ENCODE measurements at places on chromosomes 11 and 22. TPM values are rescaled to one million over a fixed set of nuclear protein-coding genes. Genes with fewer than 3 reads are reported as not detected.
A peak's percentile ranks its signal among the peaks of the same experiment; 100 is the strongest.

DNA sequence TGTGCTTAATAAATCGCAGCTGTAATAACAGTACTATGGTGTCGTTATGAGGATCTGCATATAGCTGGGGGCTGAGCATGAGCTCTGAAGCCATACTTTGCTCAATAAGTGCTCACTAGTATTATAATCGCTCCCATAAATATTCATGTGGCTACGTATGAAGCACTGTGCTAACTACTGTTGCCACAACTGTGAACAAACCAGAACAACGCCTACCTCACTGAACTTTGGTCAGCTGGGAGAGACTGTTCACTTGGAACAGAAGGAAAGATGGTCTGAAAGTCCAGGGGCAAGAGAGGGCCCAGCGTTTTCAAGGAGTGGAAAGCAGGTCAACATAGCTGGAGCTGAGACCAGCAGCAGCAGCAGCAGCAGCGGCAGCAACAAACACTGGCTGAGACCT is 141.6 kb downstream of the EFCAB6 start:
- no peak for DNase-seq

DNA sequence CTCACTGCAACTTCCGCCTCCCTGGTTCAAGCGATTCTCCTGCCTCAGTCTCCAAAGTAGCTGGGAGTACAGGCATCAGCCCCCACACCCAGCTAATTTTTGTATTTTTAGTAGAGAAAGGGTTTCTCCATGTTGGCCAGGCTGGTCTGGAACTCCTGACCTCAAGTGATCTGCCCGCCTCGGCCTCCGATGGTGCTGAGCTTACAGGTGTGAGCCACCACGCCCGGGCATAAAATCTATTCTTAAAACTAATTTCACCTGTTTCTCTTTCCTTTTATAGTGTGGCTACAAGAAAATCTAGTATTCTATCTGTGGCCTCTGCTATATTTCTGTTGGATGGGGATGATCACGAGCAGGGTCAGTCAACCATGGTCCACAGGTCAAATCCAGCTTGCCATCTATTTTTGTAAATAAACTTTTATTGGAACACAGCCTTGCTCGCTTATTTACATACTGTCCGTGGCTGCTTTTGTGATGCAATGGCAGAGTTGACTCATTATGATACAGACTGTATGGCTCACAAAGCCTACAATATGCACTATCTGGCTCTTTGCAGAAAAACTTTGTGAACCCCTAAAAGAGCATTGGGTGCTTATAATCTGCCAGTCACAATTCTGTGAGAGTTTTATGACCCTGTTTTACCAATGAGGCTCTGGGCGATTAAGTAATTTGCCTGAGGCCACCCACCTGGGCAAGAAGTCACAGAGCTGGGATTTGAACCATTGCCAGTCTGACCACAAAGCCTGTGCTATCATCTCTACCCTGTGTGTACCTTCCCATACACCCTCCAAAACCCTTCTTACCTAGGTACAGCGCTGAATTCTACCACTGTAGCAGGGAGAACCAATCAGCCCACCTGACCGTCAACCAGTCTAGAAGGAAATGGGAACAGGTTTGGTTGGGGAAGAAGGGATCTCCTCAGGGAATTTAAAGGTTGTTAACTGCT is 28.3 kb downstream of the SLC1A2 start:
- DNase-seq, result no peak

C1QTNF4 gene
- 17.7 TPM for total RNA-seq

OR52A1 gene
- not detected for total RNA-seq

DNA sequence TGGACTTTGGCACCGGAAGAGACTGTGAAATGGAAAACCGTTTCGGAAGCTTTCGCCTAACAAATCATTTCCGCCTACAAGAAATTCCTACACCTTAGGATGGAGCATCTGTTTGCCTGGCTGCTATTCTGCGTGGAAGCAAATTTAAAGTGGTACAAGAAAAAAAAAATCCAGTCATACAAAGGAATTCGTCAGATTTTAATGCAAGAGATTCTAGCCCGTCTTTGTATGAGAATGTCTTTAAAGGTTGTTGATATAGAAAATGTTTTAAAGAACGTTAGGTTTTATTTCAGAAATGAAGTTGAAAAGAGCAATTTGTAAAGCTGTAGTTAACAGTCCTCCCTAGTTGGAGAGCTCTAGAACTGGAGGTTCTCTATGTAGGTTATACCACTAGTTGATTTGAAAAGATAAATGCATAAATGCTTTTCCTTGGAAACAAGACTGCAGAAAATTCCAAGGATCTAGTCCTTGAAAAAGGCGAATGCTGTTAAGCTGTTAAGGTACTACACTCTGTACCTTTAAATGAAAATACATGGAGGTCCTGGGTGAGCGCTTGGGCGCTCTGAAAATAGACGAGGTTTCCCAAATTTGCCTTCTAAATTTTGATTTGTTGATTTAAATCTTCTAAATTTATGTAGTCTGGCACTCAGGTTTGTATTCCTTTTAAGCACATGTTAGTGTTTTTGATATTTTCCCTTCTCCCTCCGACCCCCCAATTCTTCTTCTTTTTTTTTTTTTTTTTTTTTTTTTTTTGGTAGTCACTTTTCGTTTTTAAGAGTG is 2.4 kb downstream of the NCR3LG1 start:
- peak; percentile 10 for DNase-seq

GRCh38 chr11:128400382-128401203 is 186.8 kb downstream of the ETS1 start:
- DNase-seq, result no peak

DKK3 gene
- 140 TPM for total RNA-seq

NPAT gene
- 29.9 TPM for total RNA-seq

- no peak for DNase-seq
Measured at GRCh38 chr22:36649066-36649465, 54.5 kb downstream of the CACNG2 start.

DNA sequence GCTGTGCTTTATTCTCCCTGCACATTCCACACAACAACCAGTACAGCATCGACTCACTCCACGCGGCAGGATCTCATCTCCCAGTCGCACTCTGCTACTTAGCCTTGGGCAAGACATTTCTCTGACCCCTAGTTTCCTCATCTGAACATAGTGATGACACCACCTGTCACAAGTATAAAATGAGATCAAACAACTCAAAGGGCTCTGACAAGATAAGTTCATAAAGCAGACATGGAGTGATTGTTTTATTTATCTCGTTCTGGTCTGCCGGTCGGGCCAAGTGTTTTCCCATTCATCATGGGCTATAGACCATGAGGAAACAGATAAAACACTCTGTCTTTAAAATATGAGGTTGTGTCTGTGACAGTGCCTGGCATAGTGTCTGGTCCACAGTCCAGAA is 35.0 kb downstream of the DSCAML1 start:
- DNase-seq, result no peak

MRE11 gene
- total RNA-seq, result 28.7 TPM

NUCB2 gene
- 59.6 TPM for total RNA-seq

APOL4 gene
- 11.3 TPM for total RNA-seq

DNA sequence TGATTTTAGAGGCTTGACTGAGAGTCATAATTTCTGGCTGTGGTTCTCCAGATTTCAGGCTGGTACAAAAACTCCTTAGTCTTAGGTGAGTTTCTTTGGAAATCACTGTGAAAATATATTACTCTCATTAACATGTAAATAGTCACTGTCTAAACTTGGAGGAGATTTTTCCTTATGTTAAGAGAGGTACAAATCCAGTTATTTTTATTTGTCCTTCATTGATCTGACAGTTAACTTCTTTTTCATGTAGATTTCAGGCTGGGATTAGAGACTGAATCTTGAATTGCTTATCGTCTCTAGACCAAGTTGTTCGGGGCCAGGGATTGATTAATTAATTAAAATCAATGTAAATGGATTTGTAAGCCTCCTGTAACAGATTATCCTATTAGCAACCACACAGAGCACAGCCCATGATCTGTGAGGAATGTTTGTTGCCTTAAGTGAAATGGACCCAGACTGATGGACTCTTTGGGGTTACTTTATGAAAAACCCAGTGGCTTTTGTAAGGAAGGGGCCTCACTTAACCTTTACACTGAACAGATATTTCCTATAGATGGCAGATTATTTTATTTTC is 21.1 kb downstream of the TEAD1 start:
- no peak for DNase-seq

- DNase-seq, result no peak
Measured at GRCh38 chr11:8066036-8066910, 14.7 kb upstream of the TUB start.

OR2AG2 gene
- total RNA-seq, result 2.3 TPM

DNA sequence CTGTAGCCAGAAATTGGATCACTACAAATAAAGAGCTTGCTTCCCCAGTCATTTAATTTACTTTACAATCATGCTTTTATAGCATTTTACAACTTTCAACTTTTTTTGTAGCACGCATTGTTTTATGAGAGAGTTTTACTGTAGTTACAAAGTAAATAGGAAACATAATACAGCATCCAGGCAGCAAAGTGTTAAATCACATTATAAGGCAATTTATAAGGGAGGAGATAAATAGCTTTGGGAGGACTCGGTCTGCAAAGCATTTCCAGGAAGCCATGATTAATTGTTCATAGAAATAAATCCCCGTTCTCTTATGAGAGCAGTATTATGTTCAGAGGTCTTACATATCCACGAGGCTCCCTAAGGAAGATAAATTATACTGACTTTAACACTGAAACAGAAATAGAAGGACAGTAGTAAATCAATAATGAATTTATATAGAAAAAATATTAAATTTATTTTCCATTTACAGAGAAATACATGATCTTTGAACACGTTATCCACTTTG is 792.6 kb upstream of the RAG2 start:
- DNase-seq, result no peak

DNA sequence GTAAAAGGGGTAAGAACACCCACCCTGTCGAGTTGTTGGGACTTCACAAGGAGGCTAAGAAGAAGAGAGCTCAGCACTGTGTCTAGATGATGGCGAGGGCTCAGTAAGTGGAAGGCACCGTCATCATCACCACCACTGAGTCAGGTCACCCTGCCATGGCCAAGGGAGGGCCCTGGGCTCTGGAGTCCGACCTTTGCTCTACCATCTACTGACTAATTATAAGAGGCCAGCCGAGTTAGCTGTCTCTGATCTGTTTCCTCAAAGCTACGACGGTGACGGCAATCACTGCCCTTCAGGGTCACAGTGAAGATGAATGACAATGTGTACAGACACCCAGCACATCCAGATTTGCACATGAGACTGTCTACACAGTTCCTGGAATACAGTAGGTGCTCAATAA is 29.3 kb downstream of the KIAA0930 start:
- DNase-seq, result no peak

- peak; percentile 8 for DNase-seq
Measured at GRCh38 chr11:18243783-18244362, 4.6 kb downstream of the SAA2 start.

DNA sequence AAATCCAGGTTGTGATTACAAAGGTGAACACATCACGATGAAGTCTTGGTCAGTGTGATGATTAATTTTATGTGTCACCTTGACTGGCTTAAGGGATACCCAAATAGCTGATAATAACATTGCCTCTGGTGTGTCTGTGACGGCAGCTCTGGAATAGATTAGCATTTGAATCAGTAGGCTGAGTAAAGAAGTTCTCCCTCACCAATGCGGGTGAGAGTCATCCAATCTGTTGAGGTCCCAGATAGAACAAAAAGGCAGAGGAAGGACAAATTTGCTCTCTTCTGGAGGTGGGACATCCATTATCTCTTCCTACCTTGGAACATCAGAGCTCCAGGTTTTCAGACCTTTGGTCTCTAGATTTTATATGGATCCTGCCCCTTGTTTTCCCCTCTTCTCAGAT is 856.2 kb upstream of the CCDC90B start:
- DNase-seq, result no peak

FAM181B gene
- total RNA-seq, result 8.7 TPM

GRCh38 chr11:23013509-23013908 is 153.2 kb upstream of the CCDC179 start:
- no peak for DNase-seq

- no peak for DNase-seq
Measured at GRCh38 chr11:70760416-70761020, 362.2 kb downstream of the CTTN start.

BDNF gene
- total RNA-seq, result 1.5 TPM

RTN4RL2 gene
- total RNA-seq, result 1.2 TPM

GRCh38 chr11:42528911-42529310 is 782.9 kb upstream of the API5 start:
- DNase-seq, result no peak

GRCh38 chr11:5809122-5809519 is 397 bp downstream of the OR52N2 start:
- DNase-seq, result no peak

DNA sequence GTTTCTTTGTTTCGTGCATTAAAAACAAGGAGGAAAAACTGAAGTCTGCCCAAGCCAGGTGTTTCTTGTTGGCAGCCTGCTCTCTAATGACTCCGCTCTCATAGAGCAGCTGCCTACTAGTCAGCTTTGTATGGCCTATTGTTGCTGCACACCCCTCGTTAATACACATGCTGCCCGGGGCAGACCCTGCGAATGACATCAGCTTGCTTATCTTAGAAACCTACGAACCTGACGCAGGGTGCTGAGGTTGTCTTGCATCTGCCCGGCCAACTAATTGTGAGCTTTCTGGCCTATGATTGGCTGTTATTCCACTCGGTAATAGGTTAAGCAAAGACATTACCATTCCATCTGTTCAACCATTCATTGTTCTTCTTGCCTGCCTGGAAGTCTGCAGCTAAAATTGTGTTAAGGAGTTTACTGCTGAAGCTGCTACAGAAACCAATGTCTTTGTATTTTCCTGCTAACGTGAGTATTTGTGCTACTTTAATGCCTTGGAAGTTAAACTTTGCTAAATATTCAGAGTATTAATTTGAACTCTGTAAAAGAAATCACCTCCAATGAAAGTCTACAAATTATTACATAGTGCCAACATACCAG is 37.5 kb downstream of the ZC3H12C start:
- DNase-seq, result no peak

OR51I1 gene
- 0.54 TPM for total RNA-seq

DNA sequence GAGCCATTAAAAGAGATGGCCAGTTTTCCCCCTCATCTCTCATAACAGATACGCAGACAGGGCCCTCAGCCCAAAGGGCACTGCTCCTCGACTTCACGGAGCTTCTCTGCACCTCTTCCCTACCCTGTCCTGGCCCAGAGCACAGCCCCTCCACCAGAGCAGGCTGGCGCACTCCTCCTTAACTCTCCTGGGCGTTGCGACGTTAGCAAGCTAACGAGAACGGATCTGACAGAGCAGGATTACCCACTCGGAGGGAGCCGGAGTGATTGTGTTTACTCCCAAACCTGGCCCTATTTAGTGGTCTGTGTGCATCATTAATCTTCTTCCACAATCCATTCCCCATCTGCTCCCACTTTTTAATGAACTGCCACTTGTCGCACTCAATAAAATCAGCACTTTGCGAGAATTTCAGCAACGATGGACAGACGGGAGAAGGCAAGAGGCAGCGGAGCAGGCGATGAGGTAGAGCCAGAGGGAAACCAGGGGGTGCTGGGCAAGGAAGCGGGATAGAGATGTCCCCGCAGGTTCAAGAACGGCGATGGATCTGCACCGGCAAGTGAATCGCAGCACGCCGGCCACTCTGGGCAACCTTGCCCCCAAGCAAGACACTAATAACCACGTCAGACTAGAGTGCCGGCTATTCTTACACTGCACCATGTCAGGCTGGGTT is 159.4 kb downstream of the BUD13 start:
- DNase-seq, result no peak

GRCh38 chr11:62479631-62480201 is 60.9 kb downstream of the SCGB1A1 start:
- DNase-seq, result no peak
